Activated CD4-positive, alpha-beta T cell treated with anti-CD3 and anti-CD28 coated beads, Interleukin-2, amount 10 ng/mL, durations not matched to agents 7 days and 5 days (primary cell): ENCODE measurements at places on chromosomes 1 and 21. TPM values are rescaled to one million over a fixed set of nuclear protein-coding genes. Genes with fewer than 3 reads are reported as not detected.

- DNase-seq = no peak
These were observed 420.2 kb downstream of the KCTD3 start for GRCh38 chr1:215987092-215987875.

GRCh38 chr1:4977701-4978100 is 323.3 kb downstream of the AJAP1 start:
- DNase-seq = no peak

GRCh38 chr1:155286544-155286943 is 9.3 kb downstream of the HCN3 start:
- no peak for DNase-seq

- no peak for DNase-seq
These were observed 56.8 kb upstream of the PTGFRN start for GRCh38 chr1:116852910-116853309.

- no peak for DNase-seq
These were observed 38.3 kb downstream of the ELK4 start for GRCh38 chr1:205593532-205593931.

DNA sequence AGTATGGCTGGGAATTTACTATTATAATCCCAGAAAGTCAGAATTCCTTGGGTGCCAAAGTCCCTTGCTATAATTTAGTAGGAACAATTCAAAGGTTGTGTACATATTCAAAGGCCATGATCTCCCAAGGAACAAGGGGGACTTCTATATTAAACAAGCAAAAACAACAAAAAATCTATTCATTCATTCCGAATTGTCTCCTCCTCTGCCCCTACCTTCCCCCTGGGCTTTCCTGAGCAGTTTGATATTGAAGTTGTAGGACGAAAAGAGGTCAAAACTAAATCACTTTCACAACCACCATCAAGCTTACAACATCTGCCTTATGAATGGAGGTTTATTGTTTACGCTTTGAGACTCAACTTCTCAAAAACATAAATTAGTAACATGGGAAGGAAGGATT is 35.3 kb upstream of the SOD1 start:
- DNase-seq = no peak

DNA sequence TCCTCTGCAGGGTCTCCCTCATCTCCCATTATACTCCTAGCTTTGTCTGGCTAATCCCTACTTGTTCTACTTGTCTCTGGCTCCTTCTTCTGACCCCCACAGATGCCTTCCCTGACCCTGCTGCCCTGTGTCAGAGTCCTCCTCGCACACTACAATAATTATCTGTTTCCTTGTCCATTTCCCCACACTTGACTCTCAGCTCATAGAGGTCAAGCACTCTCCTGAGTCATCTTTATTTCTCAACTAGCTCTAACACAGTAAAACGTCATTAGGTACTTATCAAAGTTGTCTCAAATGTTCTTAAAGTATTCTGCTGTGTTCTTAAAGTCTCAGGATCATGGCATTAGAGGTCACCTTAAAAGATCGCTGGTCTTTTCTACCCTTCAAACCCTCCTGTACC is 47.1 kb downstream of the C8A start:
- no peak for DNase-seq

DNA sequence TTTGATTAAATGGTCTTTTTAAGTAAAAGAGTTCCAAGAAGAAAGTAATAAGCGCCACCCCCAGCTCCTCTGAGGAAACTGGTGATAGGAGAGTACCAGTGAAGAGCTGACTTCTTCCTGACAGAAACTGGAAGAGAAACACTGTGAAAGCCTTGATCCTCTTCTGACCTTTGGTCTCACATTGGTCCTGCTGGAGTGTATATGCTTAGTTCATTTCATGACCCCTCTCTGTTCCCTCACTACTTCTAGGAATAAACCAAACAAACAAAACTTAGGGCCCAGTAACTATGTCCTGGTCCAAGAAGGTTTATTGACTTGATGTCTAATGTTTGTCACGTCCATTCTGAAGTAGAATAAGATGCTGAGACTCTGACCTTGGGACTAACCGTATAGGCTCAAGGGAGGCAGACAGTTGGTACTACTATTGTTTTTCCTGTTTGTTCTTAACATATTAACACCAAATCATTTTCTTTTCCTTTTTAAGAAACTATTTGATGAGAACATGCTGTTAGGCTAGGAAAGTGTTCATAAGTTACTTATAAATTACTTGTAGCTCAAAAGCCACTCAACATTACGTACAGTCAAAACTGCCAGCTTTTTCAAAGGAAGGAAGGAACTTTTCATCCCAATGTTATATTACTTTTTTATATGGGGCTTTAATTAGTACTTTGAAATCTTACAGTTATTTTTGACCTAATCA is 57.9 kb downstream of the MIER1 start:
- DNase-seq = no peak

- DNase-seq = no peak
These were observed 402.4 kb downstream of the OMA1 start for GRCh38 chr1:58143972-58144697.

DNA sequence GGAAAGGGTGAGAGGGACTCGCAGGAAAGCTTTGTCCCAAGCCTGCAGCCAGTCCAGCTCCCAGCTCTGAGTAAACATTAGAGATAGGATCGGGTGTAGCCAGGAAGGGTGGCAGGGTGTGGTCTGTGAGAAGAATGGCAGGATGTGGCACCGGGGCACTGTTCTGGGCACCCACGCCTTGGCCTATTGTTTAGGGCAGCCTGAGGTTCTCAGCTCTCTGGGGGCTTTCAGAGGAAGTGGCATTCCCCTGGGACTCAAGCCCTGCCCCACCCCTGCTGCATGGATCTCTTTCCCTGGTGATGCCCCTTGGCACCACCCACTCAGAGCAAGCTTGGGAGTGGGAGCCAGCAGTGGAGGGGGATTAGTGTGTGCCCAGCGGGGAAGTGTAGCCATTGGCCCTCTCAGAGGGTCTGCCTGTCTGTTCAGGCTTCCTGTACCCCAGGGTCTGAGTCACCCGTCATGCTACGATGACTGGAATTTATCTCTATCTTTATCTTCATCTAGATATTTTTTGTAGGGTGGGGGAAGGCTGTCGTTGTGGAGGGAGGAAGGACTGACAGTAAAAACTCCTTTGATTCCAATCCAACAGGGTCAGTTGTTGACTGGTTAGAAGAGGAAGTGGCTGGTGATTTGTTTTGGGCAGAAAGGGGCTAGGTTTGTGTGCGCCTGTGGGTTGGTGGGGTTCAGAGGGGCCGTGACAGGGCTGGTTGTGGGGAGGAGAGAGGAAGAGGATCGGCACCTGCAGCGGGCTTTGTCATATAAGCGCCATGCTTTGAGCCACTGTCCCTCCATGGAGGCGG is 31.6 kb downstream of the SOX13 start:
- peak; percentile 14 for DNase-seq

DNA sequence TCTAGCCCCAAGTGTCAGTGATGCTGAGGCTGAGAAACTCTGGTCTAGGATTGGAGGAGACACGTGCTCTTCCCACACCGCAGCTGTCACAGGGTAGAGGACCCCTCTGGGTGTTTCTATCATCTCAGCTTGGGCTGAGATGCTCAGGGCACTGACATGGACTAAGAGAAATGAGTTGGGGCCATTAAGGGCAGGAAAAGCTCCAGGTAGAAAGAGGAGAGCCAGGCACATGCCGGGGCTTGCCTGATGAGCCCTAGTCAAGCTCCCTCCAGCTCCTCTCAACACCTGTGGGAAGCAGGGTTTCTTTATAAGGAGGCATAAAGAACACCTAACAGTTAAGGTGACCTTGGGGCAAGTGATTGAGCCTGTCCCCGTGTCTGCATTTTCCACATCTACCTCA is 17.3 kb downstream of the ABCA4 start:
- DNase-seq = no peak

- DNase-seq = no peak
These were observed 45.2 kb downstream of the COQ8A start for GRCh38 chr1:226985239-226985838.

DNA sequence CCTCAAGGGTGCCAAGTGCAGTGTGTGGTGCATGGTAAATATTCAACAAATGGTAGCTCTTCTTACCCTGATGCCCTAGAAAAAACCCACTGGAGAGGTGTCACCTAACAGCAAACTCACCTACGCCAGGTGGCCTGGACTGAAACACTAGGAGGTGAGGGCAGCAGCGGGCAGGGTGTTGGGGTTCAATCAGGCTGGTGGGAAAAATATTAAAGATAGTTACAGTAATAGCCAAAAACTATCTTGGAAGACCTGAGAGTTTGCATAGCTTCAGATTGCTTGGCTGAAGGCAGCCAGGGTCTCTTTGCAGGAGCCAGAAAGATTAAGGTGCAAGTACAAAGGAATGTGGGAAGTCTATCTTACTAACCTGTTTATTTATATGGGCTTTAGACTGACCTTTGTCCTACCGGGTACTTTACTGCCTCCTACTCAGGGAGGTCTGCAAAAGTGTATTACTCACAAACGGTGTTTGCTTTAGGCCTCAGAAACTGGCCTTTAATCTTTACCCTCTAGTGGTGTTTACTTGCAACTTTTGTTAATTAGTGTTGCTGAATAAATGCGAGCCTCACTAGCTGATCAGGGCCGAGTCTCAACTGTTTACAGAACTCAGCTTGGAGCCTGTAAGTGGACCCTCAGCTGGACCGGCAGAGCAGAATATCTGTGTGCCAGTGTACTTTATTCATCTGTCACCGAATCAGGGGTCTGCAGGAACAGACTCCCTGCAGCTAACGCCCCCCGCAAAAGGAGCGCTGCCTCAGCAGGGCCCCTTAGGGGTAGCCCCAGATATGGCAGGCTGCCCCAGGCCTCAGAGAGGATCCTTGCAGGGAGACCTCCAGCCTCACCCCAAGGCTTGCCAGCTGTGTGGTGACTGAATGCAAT is 63.9 kb downstream of the SYF2 start:
- DNase-seq = no peak

DNA sequence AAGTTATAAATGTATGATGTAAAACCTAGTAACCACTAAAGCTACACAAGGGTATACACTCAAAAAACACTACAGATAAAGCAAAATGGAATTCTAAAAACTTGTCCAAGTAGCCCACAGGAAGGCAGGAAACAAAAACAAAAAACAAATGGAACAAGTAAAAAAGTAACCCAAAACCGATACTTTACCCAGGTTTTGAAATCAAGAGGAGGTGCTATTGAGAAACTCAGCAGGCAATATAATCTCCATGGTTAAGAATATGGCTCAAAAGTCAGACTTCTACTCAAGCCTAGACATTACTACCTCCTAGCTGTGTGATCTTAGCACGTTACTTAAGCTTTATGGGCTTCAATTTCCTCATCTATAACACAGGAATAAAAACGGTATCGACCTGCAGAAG is 13.3 kb downstream of the RBBP5 start:
- no peak for DNase-seq

DNA sequence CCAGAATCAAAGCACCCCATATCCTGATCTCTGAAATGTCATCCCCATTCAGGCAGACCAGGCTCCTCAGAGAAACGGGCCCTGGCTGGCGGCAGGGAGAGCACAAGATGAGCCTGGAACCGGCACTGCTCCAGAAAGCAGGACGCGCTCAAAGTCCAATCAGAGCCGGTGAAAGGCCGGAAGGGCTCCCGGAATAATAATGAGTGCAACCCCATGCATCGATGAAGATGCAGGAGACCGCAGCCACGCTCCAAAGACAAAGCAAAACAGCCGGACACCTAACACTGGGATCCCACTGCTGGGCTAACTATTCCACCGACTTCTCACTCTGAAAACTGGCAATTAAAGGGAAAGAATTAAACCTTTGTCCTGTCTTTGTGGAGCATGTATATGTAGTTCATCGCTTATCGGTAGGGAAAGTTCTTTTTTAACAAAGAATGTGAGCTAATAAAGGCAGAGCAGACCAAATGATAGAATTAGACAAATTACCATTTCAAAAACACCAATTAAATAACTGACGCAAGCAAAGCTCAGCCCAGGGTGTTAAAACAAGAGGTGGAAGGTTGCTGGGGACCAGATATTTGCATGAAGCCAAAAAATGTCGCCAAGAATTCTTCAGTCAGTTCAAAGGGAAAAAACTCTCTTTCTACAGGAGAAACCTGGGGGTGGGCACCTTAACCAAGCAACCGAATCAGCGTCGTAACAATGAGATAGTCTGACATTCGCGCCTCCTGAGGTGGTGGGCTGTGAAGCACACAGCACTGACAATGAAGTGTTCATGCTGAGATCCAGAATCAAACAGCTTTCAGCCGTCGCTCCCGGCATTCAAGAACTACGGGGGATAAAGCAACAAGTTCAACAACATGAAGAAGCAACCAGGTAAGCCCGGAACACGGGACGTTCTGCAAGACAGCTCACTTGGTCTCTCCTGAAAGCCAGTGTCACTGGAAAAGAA is 95.2 kb downstream of the NPHP4 start:
- DNase-seq = no peak

DNA sequence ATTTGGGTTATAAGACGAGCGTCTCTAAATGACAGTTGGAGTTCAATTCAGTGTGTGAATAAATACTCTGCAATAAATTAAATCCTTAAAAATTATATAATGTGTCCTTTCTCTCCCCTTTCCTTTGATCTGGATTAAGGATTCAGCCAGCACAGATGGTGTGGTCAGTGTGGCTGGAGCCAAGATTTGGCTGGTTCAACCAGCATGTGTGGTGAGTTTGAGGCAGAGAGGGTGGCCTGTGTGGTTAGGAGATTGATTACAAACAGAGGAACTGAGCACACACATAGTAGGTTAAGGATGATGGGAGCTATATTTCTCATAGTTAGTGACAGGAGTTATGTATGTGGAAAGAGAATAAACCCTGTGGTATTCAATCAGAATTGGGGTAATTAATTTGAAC is 14.2 kb upstream of the AMIGO1 start:
- no peak for DNase-seq

DNA sequence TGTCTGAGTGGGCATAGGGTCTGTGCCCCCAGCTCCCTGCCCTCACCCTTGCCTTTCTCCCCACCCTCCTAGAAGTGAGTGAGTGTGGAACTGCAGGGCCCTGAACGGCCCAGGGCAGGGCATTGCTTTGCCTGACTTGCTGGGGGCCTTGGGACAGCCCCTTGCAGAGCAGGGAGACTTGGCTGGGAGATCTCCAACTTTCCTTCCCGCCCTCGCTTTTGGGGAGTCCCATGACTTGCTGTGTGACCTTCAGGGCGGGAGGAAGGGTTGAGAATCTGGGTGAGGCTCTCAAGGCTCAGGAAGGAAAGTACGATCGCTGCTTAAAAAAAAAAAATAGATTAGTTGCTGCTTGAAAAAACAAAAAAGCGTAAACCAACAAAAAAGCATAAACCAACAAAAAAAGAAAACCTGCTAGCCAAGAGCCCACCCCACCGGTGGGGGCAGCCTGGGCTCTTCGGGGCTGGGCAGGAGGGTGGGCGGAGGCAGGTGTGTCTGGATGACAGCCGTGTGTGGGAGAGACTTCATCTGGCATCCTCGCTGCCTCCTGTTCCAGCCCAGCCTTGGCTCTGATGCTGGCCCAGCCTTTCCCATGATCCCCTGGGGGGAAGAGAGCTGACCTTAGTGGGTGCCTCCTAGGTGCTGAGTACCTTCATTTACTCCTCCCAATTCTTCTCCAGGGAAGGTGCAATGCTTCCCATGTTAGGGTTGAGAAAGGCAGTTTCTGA is 6.5 kb downstream of the NBL1 start:
- no peak for DNase-seq

GRCh38 chr1:185412385-185413087 is 95.5 kb upstream of the IVNS1ABP start:
- DNase-seq = no peak

GJB5 gene
- not detected for total RNA-seq

DIPK1A gene
- 17.7 TPM for total RNA-seq

NHLH1 gene
- 0.10 TPM for total RNA-seq

ROR1 gene
- not detected for total RNA-seq
